ENCODE measurements at places on chromosomes 13 and 19. TPM values are rescaled to one million over a fixed set of nuclear protein-coding genes. Genes with fewer than 3 reads are reported as not detected.

The ELANE gene
- 0.12 TPM for total RNA-seq

The TEX29 gene
- total RNA-seq, result 0.12 TPM

The GFY gene
- not detected for total RNA-seq

The ZNF728 gene
- total RNA-seq, result 0.62 TPM

The PSG3 gene
- not detected for total RNA-seq

The PSG6 gene
- total RNA-seq, result not detected

The VAV1 gene
- not detected for total RNA-seq

The HCN2 gene
- 0.62 TPM for total RNA-seq

Measured in aortic smooth muscle cell (primary cell).